ENCODE measurements at places on chromosomes 3 and 15. TPM values are rescaled to one million over a fixed set of nuclear protein-coding genes. Genes with fewer than 3 reads are reported as not detected.

Gene PATL2
- total RNA-seq = 2.0 TPM

Gene PLAAT1
- total RNA-seq = not detected

Gene EIF4E3
- not detected for total RNA-seq

Gene MGA
- 31.8 TPM for total RNA-seq

Gene XIRP1
- total RNA-seq = not detected

Gene RBPMS2
- total RNA-seq = 4.1 TPM

Gene GABPB1
- 21.7 TPM for total RNA-seq

Gene SLC12A6
- total RNA-seq = 28.3 TPM

Gene ARPIN
- total RNA-seq = 30.4 TPM

Gene IL20RB
- total RNA-seq = 3.8 TPM

Gene KY
- not detected for total RNA-seq

Gene POLQ
- total RNA-seq = 14.3 TPM

Gene FRMD5
- total RNA-seq = 6.5 TPM

Gene TRAIP
- total RNA-seq = 18.1 TPM

Gene DBR1
- 18.4 TPM for total RNA-seq

Gene MKRN3
- total RNA-seq = 26.1 TPM

Gene CD86
- total RNA-seq = not detected

Gene CIDEC
- not detected for total RNA-seq

Gene KLHL40
- total RNA-seq = not detected

Gene PLS1
- 50.4 TPM for total RNA-seq

Gene CSNK1G1
- 19.6 TPM for total RNA-seq

Gene RUVBL1
- 91.4 TPM for total RNA-seq

Gene RARB
- 1.0 TPM for total RNA-seq

Gene SATB1
- total RNA-seq = 28.7 TPM

Gene RPUSD2
- total RNA-seq = 17.1 TPM

Gene FAH
- 53.9 TPM for total RNA-seq

Gene PDCD10
- total RNA-seq = 84.6 TPM

Gene SLC27A2
- total RNA-seq = 7.5 TPM

Gene CD96
- 0.20 TPM for total RNA-seq

Gene ROPN1B
- total RNA-seq = 0.50 TPM

Gene CHSY1
- 10.7 TPM for total RNA-seq

Gene FEM1B
- total RNA-seq = 26.3 TPM

Gene FRMD4B
- total RNA-seq = 10.2 TPM

Gene EEF1AKMT4
- total RNA-seq = 11.7 TPM

Gene ATP13A5
- total RNA-seq = not detected

Gene PLSCR5
- not detected for total RNA-seq

Gene CCDC80
- 162 TPM for total RNA-seq

Gene FBXO40
- total RNA-seq = not detected

Gene ZKSCAN7
- 0.83 TPM for total RNA-seq

Gene CPLX3
- total RNA-seq = not detected

Gene KLHDC8B
- 15.3 TPM for total RNA-seq

Gene TGM4
- 0.63 TPM for total RNA-seq
